ENCODE measurements at places on chromosomes 11 and 22.

- peak; percentile 51 for DNase-seq
Measured at GRCh38 chr11:128523641-128524040, 63.7 kb downstream of the ETS1 start.

DNA sequence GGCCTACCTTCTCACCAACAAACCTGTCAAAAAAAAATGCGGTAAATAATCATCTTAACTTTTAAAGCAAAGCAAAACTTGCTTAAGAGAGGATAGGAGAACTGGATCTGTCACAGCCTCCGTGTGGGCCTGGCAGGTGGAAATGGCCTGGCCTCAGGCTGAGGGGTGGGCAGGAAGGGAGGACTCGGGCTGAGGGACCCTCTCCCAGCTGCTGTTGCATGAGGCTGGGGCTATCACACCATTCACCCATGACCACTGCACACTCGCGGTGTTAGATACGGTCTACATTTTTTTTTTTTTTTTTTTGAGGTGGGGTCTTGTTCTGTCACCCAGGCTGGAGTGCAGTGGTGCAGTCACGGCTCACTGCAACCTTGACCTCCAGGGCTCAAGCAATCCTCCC lies 24.5 kb downstream of the ARHGAP1 start:
- no peak for DNase-seq

GRCh38 chr22:39472570-39473556 lies 16.1 kb downstream of the MGAT3 start:
- DNase-seq: no peak

DNA sequence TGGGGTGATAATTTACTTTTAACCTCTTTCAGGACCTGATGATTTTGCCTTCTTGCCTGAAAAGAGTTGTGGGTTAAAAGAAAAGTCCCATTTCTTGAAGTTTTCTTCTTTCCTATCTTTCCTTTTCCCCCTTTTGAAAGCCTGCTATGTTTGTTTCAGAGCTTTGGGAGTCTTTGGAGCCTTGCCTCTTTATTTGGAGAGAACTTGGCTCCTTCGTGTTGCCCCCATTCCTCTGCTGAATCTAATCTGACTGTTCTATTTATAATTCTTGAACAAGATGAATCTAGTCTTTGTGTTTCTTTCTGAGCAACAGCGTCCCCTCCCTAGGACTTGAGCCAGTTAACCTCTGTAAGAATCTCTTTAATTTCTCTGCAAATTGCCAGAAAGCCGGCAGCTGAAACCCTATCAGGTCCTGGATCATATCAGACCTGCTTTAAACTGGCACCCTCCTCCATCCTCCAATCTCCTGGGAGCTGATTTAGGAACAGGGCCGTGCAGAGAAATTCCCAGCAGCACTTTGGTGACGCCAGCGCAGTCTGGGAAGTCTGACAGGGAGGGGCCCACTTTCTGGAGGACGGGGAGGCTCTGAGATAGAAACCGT lies 289.1 kb upstream of the SORL1-AS1 start:
- DNase-seq: no peak

DNA sequence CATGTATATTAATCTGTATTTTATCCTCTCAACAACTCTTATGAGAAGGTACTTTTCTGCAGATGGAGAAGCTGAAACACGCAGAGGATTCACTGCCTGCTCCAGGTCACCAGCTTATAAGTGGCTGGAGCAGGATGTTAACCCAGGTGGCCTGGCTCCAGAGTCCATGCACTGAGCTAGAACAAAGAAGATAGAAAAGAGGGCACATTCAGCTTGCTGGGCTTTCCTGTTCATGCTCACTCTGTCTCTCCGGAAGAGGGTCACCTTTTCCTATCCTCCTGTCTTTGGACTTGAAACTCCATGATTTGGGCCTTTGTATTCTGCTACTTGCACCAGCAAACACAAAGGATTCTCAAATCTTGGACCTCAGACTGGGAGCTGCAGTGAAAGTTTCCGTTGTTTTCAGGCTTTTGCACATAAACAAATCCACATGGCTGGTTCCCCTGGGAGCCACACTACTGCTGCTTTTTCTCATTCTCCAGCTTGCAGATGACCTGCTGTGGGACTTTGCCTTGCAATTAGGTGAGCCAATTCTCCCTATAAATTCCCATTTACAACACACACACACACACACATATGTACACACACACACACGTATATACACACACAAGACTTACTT lies 117.3 kb upstream of the GRK3 start:
- DNase-seq: no peak

DNA sequence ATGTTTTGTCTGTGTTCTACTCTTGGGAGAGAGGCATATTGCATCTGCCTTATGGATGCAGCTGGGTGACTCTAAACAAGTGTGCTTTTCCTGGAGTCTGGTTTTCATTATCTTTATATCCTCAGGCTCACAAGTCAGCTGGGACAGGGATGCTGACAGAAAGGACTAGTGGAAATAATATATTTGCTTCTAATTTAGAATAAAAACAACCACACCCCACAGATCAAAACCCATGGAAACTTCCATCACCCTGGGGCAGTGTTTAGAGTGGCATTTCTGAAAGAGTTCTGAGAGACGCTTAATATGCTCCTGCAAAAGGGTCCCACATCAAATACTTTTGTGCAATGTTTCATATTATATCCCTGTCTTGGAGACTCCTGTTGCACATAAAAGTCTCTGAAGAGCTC lies 20.8 kb downstream of the KCNE3 start:
- DNase-seq: no peak

DNA sequence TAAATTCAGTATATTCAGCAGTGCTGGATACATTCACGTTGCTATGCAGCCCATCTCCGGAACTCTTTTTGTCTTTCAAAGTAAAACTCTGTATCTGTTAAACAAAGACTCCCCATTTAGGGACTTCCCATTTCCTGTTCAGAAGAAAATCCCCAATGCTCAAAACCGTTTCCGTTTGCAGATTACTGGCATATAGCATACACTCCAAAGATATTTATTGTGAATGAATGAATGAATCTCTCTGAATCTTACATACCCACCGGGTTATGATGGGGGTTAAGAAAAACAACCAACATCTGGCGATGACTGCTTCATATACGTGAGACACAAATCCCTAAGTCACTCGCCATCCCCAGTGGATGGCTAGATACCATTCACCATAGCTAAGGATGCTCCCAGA lies 1.6 kb downstream of the THY1 start:
- no peak for DNase-seq

- no peak for DNase-seq
Measured at GRCh38 chr11:102920118-102920684, 35.3 kb downstream of the MMP13 start.

DNA sequence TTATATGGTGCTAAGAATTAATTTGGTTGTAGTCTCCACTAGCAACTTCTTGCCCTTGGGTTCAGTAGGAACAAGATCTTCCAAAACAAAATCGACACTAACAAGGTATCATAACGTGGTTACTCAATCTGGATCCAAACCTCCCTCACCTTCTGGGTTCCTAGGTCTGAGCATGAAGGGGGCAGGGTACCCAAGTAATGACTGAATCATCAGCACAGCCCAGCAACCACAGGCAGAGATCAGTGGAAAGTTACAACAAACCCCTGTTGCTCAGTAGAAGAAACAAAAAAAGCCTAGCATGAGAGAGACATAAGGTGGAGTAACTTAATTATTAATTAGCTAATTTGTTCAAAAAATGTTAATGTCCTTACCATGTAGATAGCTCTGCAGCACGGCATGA lies 221.4 kb downstream of the BLID start:
- no peak for DNase-seq

DNA sequence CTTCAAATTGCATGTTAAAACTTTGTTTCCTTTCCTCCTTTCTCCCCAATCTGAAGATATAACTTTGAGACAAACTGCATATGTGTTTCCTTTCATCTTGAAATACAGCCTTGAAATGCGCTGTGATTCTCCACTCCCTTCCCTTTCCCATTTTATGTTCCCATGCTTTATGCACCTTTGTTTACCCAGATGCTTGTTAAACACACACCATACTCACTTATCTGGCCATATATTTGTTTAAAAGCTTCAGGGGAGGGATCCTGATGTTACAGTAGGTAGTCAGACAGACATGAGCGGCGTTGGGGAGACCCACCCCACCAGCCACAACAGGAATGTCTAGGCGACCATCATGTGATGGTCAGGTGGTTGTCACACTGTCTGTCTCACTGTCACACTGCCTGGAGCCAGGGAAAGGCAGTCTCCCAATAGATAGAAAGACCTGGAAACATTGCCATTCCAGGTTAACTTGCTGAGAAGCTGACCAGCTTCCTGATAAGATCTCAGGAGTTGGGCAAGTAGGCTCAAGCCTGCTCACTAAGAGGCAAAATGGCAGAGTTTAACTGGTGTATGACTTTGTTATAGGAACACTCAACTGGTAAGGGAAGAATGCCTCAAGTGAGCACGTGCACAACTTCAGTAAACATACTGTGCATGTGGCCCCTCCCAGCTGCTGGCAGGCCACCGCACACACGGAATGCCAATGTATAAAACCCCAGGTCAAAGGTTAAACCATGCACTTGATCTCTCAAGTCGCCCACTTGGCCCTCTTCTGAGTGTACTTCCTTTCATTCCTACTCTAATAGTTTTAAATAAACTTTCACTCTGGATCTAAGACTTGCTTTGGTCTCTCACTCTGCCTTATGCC lies 23.5 kb upstream of the MSANTD2 start:
- DNase-seq: no peak

- DNase-seq: no peak
Measured at GRCh38 chr11:116507016-116507415, 265.8 kb downstream of the BUD13 start.

GRCh38 chr22:28025333-28025732 lies 106.3 kb upstream of the PITPNB start:
- DNase-seq: no peak

DNA sequence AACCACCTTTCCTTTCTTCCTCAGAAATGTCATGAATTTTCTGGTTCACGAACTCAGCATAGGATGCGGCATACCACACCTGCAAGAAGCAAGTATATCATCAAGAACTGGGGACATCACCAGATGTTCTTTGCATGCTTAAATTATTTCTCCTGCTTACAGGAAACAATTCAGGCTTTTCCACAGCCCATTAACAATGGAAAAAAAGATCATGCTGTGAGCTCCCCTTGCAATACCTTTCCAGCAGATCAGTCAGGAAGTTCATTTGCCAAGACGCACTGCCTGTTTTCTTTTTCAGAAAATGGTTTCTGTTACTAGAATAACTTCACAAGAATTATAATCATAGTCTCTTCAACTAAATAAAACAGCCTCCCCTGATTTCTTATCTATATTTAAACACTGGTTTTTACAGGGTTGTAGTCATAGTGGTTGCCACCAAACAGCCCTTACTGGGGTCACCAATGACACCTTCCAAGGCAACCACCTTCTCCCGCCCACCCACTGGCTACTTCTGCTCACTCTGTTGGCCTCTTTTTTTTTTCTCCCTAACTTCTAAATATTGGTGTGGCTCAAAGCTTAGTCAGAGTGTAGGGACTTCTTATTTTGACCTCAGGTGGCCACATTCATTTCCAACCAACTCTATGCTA lies 42.3 kb upstream of the NFRKB start:
- DNase-seq: no peak

DNA sequence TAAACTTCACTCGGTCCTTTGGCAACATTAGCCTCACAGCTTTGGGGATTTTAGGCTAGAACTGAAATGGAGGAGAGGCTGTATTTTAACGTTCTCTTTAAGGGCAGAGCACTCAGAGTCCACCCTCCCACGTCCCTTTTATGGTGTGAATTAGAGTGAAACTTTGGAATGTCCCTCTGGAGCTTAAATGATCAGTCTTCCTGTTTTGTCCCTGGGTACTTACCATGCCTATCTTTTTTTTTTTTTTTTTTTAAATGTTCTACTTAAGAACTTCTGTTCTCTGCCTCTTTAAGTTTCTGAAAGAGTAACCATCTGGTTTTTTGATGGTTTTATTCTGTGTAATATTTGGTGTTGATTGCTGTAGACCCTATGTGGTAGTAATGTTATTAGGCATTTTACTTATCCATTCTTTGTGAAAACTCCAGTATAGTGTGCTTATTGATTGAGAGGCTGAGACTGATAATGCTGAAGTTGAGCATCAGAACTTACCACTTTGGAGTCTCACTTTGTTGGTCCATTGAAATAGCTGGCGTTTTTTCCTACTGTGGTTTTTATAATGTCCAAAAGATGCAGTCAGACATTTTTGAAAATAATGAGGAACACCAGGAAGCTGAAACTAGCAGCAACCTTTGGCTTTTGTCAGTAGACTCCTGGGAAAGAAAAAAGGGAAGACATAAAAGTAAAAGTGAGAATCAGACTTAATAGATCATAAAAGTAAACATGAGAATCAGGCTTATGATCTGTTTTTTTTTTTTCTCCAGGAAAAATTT lies 11.6 kb downstream of the UVRAG start:
- DNase-seq: no peak

GRCh38 chr11:65593518-65594414 lies 1.8 kb downstream of the KCNK7 start:
- no peak for DNase-seq

GRCh38 chr11:35651263-35651662 lies 11.3 kb upstream of the TRIM44 start:
- DNase-seq: no peak

DNA sequence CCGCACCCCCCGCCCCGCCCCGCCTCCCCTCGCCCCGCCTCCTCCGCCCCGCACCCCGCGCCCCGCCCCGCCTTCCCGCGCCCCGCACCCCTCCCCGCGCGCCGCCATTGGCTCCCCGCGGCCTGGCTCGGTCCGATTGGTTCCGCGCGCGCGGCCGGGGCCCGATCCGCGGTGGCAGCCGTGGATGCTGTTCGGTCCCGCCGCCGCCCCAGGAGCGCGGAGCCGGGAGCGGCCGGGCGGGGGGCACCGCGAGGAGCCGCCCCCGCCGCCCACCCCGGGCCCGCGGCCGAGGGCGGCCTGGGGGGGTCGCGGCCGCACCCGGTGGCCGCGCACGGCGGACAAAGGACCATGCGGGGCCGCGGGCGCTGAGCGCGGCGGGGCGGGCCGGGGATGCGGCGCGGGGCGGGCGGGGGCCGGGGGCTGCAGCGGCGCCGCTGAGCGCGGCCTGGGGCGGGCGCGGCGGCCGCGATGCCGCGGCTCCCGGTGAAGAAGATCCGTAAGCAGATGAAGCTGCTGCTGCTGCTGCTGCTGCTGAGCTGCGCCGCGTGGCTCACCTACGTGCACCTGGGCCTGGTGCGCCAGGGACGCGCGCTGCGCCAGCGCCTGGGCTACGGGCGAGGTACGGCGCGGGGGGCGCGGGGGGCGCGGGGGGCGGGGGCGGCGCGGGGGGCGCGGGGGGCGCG lies at the start of gene B4GALNT4:
Gene B4GALNT4, plus strand, starts transcription at position 164 of the 683 bp plus-strand sequence. Its CDS starts 305 bp downstream, at position 469.
- no peak for DNase-seq

DNA sequence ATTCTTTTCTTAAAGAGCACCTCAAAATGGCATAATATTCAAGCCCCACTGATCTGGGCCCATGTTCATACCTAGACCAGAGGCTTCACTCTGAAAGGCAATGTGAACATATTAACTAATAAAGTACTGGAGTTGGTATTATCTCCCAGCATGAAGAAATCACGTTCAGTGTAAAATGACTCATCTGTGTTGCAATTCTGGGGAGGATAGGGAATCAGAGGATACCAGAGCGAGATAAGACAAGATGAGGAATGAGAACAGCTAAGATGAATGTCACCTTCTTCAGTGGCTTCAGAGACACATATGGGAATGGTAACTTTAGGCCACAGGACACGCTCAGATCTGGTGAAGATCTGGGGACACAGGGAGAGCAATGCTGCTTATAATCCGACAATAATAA lies 121.1 kb downstream of the NTM start:
- DNase-seq: no peak
